ENCODE measurements at places on chromosomes 13 and 19.

DNA sequence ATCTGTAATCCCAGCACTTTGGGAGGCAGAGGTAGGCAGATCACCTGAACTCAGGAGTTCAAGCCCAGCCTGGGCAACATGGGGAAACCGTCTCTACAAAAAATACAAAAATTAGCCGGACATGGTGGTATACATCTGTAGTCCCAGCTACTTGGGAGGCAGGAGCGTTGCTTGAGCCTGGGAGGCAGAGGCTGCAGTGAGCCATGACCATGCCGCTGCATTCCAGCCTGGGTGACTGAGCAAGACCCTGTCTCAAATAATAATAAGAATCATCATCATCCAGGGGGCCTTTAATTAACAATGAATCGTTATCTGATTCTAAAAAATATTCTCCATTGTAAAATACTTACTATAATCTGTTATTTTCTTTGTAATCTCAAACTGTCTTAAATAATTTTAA lies 283.4 kb downstream of the DACH1 start:
- DNase-seq: no peak

DNA sequence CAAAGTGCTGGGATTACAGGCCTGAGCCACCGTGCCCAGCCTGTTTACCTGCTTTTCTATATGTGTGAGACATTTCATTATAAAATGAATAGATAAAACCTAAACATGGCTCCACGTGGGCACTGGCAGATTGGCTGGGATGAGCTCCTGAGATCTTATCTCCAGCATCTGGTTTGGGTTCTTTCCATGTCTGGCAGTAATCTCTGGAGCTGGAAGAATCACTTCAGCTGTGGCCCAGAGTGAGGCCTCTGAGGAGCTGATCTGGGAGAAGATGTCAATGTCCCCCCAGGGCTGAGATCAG lies 5.5 kb upstream of the SULT2A1 start:
- no peak for DNase-seq

- DNase-seq: no peak
Measured at GRCh38 chr13:52664272-52664671, 11.6 kb downstream of the SUGT1 start.

DNA sequence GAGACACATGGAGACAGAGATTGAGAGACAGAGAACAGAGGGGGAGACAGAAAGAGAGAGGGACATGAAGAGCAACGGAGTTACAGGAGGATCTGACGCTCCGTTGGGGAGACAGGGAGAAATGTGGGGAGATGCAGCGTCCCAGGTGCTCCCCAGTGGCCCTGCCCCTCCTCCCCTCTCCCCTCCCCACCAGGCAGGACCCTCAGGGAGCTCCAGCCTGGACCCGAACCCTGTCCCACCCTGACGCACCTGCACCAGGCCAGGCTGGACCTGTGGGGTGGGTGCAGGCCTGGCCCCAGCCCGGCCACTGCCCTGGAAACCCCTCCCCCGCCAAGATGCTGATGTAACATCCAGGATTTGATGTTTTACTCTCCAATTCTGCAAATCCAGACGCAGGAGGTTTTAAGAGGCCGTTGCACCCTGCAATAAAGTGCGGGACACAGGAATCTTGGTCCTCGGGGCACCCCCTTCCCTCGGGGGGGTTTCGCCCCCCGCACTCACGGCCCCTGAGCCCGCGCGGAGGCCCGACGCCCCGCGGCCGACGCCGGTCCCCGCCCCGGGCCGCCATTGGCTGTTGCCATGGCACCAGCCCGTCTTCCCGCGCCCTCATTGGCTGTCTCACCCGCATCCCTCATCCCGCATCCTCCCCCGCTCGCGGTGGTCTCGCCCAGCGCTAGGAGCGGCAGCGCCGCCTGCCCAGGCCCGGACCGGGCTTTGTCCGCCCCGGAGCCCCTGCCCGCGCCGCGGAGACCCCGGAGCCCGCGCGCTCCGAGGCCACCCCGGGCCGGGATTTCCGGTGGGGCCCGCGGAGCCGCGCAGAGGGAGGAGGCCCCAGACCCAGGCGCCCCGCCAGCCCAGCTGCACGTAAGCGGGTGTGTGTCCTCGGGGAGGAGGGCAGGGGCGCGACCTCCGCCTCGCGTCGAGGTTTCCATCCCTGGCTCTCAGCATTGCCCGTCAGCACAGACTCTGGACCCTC lies at the start of gene APC2:
APC2 (plus strand) TSS at position 655 of the 976 bp plus-strand sequence. CDS start 2,881 bp downstream, outside the sequence.
- DNase-seq: no peak

GRCh38 chr13:105389373-105389772 lies 1146.1 kb downstream of the EFNB2 start:
- DNase-seq: no peak

- no peak for DNase-seq
Measured at GRCh38 chr13:94224670-94225069, 254.8 kb downstream of the DCT start.

DNA sequence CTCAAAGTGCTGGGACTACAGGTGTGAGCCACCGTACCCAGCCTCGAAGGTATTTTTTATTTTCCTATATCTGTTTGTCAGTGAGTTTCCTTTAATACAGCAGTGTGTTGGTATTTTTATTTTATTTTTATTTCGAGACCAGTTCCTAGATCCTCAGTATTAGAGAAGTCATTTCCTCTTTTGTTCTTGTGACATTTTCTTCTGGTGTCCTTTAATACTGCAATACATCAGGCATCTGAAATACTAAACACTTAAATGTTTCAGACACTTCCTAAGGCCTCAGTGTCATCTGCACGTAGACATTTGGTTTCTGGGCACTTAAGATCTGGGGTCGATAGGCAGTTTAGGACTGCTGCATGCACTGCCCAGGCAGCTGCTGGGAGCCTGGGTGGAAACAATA lies 22.5 kb downstream of the GATAD2A start:
- DNase-seq: no peak

DNA sequence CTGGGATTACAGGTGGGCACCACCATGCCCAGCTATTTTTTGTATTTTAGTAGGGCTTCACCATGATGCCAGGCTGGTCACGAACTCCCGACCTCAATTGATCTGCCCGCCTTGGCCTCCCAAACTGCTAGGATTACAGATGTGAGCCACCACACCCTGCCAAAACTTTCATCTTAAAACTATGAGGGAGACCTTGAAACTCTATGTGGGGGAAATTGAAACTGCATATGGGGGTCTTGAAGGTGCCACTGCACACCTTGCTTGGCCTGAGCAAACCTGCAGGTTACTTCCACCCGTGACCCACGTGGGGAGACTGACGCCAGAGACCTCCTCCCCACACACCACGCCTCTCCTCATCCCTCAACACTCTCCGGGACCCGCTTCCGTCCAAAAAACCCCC lies 15.6 kb downstream of the CILP2 start:
- DNase-seq: no peak

DNA sequence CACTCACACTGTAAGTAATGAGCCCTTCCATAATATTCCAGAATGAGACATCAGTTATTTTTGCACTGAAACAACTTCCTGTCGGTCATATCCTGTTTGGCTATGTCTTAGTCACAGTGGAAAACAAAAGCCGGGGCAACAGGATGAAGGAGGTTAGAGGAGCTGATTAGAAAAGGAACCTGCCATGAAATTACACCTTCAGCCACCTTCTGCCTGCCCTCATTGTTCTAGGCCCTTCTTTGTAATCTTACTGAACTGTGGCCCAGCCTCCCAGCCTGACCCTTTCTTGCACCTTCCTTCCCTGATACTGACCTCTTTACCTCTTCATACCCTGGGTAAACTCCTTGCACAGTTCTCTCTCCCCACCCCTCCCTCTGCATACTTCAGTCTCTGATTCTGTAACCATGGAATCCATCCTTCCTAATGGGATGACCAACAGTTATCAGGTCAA lies 67.3 kb downstream of the DOCK9 start:
- DNase-seq: peak; percentile 50

DNA sequence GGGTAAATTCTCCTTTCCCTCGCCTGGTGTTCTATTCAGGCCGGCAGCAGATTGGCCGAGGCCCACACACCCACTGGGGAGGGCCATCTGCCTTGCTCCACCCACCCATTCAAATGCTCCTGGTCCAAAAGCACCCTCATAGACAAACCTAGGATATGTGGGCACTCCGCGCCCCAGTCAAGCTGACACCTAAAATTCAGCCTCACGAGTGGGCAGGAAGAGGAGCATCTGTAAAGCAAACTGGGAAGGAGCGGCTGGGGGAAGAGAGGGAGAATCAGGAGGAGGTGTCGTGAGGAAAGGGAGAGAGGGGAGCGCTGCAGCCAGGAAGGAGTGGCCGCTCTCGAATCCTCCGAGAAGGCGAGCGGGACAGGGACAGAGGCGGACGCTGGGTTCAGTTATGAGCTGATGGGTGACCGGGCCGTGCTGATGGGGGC lies 136.9 kb downstream of the USP12 start:
- DNase-seq: no peak

- no peak for DNase-seq
Measured at GRCh38 chr13:58376775-58377174, 745.2 kb downstream of the PCDH17 start.

DNA sequence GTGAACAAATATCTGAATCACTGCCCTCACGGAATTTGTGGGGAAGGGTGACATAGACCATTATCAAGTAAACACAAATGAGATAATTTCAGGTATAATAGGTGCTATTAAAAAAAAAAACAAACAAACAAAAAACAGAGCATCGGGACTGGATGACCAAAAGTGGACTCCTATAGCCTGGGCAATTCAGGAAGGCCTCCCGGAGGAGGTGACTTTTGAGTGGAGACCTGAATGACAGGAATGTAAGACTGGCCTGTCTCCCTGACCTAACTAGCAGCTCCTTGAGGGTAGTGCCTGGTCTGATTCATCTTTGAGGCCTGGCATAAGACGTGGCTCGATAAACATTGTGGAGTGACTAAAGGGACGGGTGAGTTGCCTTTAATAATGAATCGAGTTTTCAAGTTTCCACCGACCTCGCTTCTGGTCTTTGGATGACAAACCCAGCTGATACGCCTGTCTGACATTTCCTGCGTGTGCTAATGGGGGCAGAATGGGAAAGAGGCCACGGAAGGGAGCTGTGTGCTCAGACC lies 6.8 kb downstream of the KLK10 start:
- no peak for DNase-seq

GRCh38 chr13:30584051-30584731 lies 33.5 kb upstream of the USPL1 start:
- DNase-seq: no peak

- DNase-seq: peak; percentile 54
Measured at GRCh38 chr13:99605420-99606323, 104.4 kb downstream of the TM9SF2 start.

DNA sequence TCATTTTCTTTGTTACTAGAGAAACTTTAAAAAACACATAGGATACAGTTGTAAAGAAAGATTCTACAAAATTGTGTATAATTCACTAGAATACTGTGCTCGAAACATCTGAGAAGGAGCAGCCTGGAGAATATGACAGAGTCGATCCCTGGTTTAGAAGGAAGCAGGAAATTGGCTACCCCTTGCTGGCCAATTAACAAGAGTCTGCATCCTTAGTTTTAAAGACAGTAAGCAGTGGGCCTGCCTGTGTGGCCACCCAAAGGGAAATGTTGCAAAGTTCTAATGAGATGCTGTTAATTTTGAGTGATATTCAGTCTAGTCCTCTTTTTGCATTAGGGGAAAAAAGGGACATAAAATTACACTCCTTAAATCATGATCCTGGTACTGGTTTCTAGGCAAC lies 988.6 kb downstream of the PCDH17 start:
- DNase-seq: no peak

DNA sequence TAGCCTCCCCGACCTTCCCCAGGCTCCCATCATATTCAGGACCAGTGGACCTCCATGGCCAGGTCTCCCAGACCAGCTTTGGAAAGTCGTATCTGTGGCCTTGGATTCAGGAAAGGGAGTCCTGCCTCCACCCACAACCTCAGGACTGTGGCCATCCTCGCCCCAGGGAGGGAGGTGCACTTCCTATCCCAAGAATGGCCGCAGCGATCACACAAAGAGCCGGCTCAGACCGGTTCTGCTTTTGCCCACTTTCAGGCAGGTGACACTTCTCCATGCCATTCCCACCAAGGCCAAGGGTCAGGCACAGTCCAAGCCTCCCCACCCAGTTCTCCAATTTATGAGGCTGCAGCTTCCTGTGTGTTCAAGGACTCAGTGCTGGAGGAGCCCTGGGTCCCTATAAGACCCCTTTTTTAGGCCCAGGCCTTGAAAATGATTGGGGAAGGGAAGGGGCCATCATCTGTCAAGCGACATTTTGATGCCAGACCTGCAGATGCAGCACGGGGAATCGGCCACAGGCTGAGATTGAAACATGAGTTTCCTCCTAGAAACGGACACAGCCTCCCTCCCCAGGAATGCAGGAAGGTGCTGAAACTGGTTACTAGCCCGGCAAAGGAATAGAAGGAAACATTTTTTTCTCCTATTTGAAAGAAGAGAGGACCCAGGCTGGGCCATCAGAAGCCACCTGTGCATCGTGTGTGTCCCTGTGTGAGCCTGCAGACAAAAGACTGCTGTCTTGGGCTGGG lies 65.6 kb upstream of the USE1 start:
- no peak for DNase-seq

DNA sequence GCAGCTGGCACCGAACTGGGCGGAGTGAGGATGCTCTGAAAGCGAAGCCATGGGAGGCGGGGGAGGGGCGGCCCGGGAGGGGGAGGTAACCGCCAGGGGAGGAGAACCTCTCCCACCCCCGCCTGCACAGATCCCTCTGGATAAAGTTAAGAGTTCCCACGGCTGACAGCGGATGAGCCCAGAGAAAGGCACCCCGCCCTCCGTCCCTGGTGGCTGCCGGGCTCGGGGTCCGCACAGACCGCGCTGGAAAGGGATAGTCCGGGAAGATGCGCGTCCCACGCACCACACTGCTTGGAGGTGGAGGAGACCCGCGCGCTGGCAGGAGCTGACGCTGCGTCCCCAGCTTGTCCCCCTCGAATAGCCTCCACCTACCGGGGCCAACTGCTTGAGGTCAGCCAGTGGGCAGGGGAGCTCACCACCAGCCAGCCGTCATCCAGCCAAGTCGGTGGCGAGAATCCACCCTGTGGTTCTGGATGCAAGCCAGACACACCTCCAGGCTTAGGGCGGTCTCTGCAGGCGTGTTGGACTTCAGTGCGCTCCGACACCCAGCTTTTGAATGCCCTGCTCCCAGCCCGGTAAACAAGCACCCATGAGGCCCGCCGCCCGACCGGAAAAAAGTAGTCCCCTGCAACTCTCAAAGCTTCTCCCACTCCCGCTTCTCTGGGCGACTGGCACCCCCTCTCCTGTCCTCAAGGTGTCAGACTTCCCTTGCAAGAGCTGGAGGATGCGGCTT lies at the start of gene TRPC4:
TRPC4 (minus strand) TSS at position 17 of the 733 bp plus-strand sequence. CDS start 86,439 bp downstream, outside the sequence.
- no peak for DNase-seq

- DNase-seq: no peak
Measured at GRCh38 chr13:28976195-28976594, 156.1 kb downstream of the MTUS2 start.

- no peak for DNase-seq
Measured at GRCh38 chr13:31639443-31640163, 99.7 kb upstream of the RXFP2 start.

- no peak for DNase-seq
Measured at GRCh38 chr19:52646571-52647217, 8.5 kb upstream of the ZNF83 start.
